AG08395 (cell line): ENCODE measurements at places on chromosomes 3 and 15.

DNA sequence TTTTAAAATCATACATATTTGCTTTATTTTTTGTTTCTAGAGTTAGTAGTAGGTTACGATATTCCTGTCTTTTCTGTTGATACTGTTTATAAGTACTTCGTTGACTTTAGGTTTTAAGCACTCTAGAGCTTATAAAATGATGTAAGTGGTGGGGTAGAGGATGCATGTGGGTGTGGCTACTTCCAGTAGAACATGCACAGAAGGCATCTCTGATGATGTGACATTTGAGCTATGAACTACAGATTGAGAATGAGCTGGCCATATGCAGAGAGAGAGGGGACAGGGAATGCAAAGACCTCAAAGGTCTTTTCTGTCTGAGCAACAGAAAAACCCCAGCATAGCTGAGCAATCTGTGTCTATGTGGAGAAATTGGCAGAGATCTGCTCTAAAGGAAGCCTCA is 233.9 kb upstream of the STAC start:
- no peak for DNase-seq

- no peak for DNase-seq
These were observed 18.9 kb downstream of the SH3BP5 start for GRCh38 chr3:15313461-15313860.

DNA sequence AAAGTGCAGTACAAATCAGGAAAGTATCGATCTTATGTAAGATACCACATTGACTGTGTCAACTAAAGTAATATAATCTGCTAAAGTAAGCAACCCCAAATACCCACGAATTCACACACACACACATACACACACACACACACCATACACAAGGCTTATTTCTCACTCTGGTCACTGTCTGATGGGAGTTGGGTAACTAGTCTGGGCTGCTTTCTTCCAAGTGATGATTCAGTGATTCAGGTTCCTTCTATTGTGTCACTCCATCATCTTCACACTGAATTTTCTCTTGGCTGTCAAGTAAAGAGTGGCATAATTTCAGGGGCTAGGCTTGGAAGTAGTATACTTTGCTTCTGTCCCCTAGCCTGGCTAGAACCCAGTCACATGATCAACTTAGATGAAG is 104.8 kb upstream of the CCDC54 start:
- DNase-seq, result no peak

- DNase-seq, result no peak
These were observed 80.1 kb upstream of the CHRM5 start for GRCh38 chr15:33888176-33888575.

GRCh38 chr3:31235062-31235700 is 297.5 kb upstream of the STT3B start:
- no peak for DNase-seq
